Stromal cell of bone marrow (primary cell): ENCODE measurements at places on chromosomes 4 and X.

DNA sequence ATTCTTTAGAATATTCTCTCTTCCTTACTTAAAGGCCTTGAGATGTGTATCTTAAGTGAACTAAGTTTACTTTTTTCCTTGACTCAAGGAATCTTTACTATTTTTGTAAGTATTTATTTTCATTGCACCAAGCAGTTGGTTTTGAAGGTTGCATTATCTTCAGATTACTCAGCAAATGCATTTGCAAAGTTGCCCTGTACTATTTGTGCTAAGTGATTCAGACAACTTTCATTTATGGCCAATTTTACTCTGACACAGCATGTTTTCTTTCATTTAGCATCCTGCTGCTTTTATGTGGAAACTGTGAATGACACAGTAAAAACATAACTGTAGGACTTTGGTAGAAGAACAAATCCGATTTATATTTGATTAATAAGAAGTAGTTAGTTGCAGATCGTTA, 191.0 kb downstream of the CCSER1 start:
- peak; percentile 89 for DNase-seq

DNA sequence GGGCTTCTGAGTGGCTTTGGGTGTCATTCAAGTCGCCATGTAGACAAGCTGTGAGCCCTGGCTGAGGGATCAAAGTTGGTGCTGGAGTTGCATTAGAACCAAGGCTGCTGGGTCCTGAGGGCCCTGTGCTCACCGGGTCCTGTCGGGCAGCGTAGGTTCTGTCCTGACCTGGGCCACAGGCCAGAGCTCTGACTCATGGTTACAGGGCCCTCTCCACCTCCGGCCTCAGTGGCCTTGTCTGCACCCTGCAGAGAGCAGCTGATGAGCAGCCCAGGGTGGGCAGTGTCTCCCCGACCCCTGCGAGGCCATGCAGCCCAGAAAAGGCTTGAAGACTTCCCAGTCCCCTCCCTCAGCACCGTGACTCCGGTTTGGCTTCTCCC, 22.5 kb downstream of the ATP2B3 start:
- no peak for DNase-seq

DNA sequence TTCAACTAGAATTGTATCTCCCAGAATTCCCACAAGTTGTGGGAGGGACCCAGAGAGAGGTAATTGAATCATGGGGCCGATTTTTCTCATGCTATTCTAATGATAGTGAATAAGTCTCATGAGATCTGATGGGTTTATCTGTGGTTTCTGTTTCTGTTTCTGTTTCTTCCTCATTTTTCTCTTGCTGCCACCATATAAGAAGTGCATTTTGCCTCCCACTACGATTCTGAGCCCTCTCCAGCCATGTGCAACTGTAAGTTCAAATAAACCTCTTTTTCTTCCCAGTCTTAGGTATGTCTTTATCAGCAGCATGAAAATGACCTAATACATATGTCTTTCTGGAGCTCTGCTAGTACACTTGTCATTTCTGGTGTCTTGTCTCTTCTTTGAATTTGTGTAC, 22.1 kb upstream of the OR13H1 start:
- no peak for DNase-seq

GRCh38 chr4:85938062-85938461, 421.8 kb downstream of the MAPK10 start:
- no peak for DNase-seq
